ENCODE measurements at places on chromosomes 2 and 18. TPM values are rescaled to one million over a fixed set of nuclear protein-coding genes. Genes with fewer than 3 reads are reported as not detected.

GRCh38 chr2:235238537-235238936, 255.3 kb upstream of the AGAP1 start:
- DNase-seq = peak; percentile 90

CCDC85A gene
- total RNA-seq = 0.57 TPM

- no peak for DNase-seq
Measured at GRCh38 chr2:101827246-101827645, 129.7 kb downstream of the MAP4K4 start.

DNA sequence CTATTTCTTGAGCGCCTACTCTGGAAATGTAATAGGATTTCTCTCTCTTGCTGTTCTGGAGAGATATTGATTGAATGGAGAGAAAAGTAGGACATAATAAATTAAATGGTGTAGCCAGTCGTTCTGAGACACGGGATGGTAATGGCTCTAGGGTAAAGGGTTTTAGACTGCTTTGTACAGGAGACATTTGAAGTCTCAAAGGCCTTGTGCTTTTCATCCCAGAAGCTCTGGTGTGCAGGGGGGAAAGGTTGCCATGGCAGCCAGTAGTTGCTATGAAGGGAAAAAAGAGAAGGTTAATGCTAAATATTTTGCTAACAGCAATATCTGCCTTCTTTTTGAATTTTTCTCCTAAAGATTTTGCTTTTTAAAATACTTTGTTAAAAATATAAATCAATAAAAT, 359.3 kb downstream of the RIT2 start:
- no peak for DNase-seq

TRABD2A gene
- total RNA-seq = 0.37 TPM

TMEM37 gene
- total RNA-seq = 18.4 TPM

DNA sequence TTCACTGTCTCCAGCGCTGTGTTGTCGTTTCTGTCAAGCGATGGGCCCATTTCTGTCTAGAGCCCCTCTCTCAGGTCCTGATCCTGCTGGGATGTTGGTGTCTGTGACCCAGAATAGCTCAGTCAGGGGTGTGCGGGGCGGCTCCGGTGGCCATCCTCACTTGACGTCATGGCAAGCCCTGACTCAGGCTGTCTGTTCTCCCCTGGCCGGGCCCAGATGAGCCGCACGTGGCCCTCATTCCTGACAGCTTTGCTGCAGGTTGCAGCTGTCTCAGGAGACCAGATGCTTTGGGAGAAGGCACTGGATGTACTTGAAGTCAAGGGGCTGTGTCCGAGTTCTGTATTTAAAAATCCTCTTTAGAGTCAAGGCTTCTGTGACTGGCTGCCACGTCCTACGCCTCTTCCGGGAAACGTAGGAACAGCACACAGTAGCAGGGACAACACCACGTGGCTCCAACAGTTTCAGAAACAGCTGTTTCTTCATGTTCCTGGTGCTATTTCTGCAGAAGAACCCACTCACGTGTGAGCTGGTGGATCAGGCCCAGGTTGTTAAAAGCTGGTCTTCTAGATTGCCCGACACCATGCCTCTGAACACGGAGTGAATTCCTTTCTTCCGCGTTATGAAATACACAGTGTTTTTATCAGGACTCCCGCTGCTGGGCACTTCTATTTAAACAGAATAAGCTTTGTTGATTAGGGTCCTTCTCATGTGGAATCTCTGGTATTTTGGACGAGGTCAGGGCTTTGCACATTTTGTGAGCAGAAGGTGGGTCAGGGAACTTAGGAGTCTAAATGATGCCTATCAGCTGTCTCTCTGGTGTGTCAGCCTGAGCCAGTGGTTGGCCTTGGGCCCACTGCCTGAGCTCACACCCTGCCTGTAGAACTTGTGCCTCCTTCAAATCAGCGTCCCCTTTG, 28.3 kb upstream of the NTSR2 start:
- DNase-seq = peak; percentile 38

- DNase-seq = no peak
Measured at GRCh38 chr2:145975406-145975805, 1455.5 kb upstream of the ZEB2 start.

KIAA2012 gene
- not detected for total RNA-seq

DNA sequence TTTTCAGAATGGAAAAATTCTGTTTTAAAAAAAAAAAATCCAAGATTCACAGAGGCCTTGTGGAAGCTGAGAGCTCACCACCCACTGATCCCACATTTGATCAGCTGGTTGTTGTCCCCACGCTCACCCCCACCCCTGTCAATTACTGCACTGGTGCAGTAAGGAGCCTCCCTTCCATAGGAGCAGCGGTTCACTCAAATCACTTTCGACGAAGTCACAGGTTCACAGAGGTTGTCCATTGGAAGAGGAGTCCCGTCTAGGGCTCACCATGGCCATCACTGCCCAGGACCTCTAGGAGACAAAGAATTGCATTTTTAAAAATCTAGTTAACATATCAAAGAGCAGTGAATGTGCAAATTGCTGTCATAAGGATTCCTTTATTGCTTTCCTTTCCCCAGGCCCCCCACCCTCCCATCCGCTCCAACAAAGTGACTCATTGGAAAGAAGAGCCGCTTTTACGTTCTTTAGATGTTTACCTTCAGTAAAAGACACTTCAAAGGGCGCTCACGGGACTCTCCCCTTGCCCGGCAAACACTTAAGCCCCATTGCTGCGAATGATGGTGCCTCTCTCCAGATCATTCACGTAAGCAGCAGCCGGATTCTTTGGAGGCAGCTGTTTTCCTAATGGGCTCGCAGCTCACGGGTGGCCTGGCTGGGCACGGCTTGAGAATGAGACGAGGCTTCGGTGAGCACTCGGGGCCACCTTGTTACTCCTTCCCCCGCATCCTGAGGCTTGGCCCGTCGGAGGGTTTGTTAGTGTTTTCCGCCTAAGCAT, 165.5 kb upstream of the SALL3 start:
- no peak for DNase-seq

DNA sequence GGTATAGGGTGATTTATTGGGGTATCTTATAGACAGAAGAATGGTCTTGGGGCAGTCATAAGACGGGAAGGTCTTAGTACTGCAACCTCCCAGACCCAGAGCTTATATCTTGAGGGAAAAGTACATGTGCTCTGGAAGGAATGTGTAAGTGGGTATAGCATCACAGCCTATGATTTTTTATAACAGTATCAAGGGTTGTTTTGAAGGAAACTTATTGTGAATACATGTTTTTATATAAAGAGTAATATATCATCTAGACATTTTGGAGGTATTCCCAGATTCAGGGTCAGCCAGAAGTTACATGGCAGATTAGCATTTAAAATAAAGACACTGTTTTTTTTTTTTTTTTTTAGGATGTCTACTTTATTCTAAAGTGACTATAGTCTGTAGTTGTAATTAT, 47.6 kb upstream of the STON1 start:
- DNase-seq = no peak

DNA sequence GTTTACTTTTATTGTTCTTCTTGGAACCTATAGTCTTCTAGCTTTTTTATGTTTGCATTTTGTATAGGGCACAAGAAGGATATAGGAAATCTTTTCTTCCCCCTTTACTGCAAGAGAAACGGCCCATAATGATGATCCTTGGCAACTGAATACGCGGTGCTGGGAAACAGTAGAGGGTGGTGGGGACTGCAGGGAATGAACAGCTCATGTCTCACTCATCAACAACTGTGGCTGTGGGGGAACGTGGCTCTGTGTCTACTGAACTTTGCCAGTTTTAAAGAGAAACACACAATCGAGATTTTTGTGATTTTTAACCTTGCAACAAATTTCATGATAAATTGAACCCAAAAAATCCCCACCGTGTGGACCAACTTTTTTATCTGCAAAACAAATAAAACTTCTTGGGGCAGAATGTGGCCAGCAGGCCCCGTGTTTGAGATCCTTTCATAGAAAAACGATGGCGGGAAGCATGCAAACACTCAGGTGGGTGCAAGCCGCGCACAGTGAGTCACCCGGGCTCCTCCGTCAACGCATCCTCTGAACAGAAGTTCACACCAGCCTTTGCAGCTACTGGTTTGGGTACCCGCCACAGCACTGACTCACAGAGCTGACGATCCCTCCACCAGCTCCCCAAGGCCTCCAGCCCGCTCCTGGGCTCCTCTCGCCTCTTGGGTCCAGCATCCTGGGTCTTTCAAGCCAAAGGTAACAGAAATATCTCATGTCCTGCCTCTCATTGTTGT, 149.3 kb downstream of the COL6A3 start:
- DNase-seq = no peak

DNA sequence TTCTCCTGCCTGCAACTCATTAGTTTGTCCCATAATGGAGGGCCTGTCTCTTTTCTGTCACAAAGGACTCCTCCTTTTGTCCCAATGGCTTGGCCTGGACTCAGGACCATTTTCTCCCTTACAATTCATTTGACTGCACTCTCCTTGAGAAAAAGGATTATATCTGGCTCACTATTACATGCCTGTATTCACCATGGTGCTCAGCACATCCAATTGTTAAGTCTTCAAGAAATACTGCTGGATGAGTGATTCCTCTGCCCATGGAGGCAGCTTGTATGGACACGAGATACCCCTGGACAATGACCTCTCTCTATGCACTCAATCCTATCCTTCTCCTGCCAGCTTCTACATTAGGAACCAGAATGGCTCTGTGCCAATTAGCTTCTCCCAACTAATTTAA, 47.0 kb downstream of the CHST9 start:
- DNase-seq = no peak

- DNase-seq = no peak
Measured at GRCh38 chr2:62201307-62201706, 5.4 kb downstream of the B3GNT2 start.

DNAJC10 gene
- 62.3 TPM for total RNA-seq

NGEF gene
- total RNA-seq = 51.9 TPM

- DNase-seq = no peak
Measured at GRCh38 chr2:16628314-16628713, 37.3 kb downstream of the CYRIA start.
